ENCODE measurements at places on chromosomes 13 and 19.
A peak's percentile ranks its signal among the peaks of the same experiment; 100 is the strongest.

GRCh38 chr19:18114483-18114882 lies 16.9 kb downstream of the MAST3 start:
- no peak for DNase-seq

- peak; percentile 28 for DNase-seq
Measured at GRCh38 chr19:16185768-16186123, 536 bp downstream of the FAM32A start.

DNA sequence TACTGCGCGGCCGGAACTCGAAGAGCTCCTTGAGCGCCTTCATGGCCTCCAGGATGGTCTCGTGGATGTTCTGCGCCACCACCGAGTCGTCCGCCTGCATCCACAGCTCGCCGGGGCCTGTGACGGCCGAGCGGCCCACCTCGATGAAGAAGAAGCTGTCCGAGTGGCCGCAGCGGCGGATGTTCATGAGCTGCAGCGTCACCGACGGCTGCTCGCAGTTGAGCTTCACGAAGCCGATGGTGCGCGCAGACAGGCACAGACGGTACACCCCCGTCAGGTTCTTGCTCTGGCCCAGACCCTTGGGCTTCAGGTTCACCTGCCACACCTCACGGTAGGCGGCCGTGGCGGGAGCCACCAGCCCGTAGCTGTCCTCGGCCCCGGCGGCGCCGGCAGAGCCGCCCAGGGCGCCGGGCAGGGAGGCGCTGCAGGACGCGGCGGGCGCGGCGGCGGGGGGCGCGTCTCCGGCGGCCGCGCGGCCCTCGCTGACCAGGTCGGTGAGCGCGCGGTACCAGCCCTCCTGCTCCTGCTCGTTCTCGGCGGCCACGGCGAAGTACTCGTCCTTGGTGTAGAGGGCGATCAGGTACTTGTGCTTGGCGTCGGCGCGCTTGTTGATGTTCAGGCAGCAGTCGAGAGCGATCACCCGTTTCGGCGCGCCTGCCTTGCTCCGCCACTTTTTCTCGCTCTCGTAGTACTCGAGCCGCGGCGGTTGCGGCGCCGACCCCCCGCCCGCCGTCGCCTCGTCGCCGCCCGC lies 1.1 kb downstream of the IRS2 start:
- no peak for DNase-seq

DNA sequence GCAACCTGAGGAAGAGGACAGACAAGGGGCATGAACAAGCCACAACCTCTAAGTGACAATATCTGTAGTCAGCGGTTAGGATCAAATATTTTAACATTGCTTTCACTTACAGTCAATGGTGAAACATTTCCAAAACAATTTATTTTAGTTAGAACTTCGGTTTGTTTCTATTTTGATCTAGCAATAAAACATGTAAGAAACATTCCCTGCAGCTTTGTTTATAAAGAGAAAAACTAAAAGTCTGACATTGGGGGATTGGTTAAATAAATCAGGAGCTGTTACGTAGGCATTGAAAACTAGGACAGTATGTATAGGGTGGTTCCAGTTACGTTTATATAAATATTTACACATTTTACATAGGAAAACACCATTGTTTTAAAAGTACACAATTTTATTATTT lies 3.4 kb downstream of the URI1 start:
- no peak for DNase-seq

DNA sequence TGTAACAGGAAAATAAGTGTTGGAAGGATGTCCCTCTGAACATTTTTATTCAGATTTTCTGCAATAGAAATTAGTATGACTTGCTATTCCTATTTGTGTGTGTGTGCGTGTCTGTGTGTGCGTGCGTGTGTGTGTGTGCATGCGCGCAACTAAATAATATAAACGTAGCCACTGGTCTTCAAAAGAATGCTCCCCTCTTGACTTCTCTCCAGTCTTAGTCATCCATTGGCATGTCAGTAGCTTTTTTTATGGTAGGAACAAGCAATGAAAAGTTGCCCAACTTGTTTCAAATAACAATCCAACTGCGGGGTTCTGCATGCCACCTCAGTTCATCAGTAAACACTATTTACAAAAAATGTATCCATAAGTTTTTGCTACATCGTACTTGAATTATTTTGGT lies 249.6 kb downstream of the GPC6 start:
- DNase-seq, result no peak

DNA sequence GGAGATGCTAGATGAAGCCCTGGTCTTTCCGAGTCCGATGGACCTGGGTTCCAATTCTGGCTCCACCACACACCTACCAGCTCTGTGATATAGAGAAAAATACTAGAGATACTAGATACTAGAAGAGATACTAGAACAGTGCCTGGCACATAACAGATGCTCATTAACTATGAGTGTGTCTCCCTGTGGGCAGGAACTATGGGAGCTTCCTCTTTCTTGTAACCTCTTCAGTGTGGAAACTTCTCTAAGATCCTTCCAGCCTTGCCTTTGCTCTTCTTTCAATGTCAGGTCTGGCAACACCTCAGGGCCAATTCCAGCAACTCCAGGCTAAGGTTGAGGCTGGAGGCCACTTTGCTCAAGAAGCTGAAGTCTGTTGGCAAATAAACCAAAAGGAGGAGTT lies 143.9 kb downstream of the KATNAL1 start:
- DNase-seq, result no peak

DNA sequence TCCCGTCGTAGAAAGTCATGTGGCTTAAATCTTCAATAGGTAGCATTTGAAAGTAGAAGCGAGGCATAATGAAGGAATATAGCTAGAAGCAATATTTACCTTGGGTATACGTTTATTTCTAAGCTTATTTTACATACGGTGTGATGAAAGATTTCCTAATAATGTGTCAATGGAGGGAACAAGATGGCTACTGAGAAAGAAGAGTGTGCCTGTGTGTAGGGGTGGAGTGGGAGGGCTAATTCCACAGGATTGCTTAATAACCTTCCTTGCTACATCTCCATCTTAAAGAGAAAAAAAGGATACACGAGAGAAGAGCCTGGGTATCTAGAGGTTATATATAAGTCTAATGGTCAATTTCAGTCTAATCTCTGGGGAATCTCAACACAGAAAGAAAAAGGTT lies 2.0 kb downstream of the SPART start:
- DNase-seq, result peak; percentile 26

DNA sequence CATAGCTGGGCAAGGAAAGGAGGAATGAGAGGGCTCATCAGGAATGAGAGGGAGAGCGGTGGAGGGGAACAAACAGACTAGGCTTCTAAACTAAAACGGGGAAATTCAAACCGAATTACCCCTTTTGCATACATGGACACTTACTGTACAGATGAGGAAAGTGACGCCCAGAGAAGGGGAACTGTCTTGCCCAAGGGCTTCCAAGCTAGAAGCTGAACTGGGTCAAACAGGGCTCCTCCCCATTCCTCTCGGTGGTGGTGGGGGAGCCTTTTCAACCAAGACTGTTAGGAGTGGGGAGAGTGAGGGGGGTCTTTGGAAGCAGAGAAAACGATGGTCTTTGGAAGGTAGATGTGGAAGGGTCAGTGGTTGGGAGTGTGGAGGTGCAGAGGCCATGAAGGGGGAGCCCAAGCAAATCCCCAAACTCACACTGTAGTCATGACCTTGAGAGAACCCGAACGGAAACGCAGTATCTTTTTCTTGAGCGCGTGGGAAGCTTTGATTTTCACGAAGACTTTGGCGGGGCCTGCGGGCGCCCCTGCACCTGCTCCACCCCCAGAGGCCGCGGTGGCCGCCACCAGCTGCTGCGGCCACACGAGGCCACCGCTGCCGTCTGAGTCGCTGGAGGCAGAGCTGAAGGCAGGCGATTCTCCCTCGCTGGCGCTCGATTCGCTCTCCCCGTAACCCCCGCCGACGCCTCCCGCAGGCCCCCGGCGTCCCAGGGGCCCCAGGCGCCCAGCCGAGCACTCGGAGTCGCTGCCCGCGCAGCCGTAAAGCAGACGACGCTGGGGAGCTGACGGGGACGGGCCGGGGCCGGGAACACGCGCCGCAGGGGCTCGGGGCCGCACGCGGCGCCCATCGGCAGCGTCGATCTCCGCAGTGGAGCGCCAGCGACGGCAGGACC lies 12.3 kb upstream of the GNG8 start:
- DNase-seq, result no peak

DNA sequence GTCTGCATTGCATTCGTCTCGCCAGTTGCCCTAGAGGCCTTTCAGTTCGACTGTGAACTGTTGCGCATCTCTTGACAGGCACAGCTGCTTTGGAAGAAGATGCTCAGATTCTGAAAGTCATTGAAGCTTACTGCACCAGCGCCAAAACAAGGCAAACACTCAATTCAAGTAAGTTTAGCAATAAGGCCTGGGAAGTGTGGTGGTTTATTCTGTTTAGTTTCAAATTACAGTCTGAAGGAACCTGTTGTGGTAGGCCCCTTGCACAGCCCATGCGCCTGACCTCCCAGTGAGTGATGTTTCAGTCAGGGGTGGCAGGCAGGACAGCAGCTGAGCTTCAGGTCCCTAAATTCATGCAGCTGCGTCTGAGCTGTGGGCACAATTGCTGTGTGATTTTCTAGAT lies 32.2 kb upstream of the TEX29 start:
- DNase-seq, result no peak

DNA sequence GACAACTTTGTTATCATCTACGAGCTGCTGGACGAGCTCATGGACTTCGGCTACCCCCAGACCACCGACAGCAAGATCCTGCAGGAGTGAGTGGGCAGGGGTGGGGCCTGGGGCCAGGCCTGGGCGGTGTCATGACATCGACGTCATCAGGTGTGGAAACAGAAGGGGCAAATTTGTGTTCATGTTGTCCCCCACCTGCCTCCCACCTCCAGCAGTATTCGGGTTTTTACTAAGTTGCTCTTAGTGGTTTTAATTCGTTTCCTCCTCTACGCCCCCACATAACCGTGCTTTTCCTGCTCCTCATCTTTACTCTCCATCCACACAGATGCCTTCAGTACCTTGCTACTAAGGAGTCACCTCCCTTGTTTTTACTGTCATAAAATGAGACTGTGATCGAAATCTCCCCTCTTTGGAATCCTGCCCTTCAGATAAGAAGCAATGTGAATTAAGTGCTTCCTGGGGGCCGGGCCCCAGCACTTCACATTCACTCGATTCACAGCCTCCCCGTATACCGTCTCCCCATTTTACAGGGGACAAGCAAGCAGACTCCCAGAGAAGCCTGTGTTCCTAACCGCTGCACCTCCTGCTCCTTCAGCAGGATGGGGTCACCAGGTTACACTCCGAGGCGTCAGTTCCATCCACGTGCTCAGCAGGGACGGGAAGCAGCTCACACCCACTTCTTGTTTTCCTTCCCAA lies 10.5 kb downstream of the AP1M1 start:
- no peak for DNase-seq

- DNase-seq, result no peak
Measured at GRCh38 chr13:106117035-106117434, 418.4 kb downstream of the EFNB2 start.

DNA sequence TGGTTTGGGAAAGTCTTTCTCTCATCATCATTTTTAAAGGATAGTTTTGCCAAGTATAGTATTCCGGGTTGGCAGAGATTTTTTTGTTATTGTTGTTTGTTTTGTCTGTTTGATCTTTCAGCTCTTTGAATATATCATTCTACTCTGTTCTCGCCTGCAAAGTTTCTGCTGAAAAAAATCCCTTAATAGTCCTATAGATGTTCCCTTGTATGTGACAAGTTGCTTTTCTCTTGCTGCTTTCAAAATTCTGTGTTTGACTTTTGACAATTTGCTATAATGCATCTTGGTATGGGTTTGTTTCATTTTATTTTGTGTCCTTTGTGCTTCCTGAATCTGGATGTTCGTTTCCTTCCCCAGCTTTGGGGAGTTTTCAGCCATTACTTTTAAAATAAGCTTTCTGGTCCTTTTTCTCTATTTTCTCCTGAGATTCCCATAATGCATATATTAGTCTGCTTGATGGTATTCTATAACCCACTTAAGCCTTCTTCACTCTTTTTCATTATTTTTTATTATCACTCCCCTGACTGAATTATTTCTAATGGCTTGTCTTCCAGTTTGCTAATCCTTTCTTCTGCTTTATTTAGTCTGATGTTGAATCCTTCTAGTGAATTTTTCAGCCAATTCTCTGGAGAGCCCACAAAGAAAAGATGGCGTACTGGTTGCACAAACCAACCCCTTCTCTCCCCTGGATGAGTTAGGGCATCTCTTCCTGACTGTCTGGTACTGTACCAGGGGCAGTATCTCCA lies 14.6 kb downstream of the ZNF569 start:
- no peak for DNase-seq

DNA sequence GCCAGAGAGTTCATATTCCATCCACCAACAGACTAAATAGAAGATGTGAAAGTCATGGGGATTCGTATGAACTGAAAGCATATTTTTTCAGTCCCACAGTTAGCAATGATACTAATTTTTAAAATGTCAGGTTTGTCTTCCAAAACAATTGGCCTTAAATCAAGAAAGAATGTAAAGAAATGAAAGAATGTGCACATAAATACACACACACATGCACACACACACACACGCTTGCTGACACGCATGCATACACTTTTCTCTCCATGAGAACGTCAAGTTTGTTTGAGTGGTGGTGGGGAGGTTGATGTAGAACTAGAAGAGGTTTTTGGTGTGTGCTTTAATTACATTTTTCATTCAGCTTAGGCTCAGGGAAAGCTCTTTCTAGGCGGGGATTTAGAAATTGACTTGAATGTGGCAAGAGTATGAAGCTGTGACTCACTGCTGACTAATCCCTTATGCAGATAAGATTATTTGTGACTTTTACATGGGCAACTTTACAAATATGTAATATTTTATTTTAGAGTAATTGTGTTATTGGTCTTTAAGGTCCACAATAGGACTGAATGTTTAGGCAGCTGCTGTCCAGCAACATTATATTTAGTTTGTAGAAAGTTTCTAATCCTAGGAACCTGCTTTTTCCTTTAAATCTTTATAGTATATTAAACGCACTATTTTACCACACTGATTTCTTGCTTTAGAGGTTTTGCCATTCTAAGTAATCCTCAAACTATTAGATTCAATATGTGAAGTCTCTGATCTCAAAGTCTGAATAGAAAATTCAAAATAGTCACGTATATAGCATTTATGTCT lies 18.8 kb downstream of the FLT1 start:
- DNase-seq, result no peak

DNA sequence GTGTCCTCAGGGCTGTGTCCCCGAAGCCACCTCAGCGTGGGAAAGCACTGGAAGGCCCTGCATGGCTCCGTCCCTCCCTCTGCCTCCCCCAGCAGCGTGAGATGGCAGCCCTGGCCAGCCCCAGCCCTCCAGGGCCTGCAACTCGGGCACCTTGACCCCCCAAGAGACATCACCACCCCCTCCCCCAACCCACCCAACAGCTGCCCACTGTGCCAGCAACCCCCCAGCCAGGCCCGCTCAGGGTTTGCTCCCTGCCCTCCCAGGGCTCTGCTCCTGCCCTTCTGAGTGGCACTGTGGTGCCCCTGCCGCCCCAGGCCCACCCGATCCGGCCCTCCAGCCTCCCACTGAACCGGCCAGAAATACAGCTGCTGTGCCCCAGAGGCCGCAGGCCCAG lies 1.5 kb upstream of the ASPDH start:
- DNase-seq, result no peak

GRCh38 chr19:46218160-46218559 lies 11.4 kb upstream of the IGFL1 start:
- DNase-seq, result no peak

GRCh38 chr13:44259045-44260027 lies 114.3 kb upstream of the SERP2 start:
- DNase-seq, result no peak
